ENCODE measurements at places on chromosomes 2 and 18.

DNA sequence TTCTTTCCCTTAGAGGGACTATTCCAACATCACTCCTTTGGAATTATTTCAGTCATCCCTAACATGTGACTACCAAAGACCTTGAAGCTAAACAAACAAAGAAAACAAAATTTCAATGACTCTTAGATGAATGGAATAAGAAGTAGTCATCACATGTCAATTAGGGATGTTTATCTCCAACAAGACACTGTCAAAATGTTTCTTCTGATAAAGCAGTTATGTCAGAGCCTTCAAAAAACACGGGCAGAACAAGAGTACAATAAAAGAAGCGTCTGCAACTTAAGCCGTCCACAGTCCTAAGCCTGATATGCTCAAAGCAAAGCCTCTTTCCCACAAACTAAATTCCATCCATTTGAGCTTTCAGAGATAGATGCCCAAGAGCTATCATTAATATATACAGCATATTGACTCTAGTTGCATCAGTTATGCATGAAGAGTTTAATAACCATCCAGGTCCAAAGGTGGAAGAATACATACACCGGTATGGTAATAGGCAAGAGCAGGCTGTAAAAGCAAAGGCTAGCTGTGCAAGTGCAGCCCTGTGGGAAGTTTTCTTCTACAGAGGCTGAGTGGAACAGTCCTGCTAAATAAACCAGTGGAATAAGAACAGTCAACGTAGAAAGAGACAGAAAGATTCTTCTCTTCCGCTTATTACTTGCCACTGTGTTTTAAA, 98.1 kb downstream of the ICA1L start:
- DNase-seq = peak; percentile 98

DNA sequence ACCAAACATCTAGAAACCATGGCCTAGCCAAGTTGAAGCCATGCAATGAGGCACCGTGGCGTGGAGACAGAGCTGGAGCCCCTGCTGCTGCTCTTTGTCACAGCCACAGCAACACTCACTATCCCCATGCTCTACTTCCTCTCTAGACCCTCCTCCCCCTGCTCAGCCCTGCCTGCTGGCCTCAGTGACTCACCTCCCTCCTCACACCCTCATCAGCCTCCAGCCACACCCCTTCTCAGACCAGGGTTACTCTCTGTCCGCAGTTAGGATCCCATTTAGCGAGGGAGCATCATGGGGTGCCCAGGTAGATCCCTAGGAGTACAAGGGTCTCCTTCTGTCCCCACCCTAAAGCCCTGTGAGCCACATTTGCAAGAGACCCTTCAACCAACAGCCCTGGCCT, 25.4 kb upstream of the SOX11 start:
- DNase-seq = no peak

DNA sequence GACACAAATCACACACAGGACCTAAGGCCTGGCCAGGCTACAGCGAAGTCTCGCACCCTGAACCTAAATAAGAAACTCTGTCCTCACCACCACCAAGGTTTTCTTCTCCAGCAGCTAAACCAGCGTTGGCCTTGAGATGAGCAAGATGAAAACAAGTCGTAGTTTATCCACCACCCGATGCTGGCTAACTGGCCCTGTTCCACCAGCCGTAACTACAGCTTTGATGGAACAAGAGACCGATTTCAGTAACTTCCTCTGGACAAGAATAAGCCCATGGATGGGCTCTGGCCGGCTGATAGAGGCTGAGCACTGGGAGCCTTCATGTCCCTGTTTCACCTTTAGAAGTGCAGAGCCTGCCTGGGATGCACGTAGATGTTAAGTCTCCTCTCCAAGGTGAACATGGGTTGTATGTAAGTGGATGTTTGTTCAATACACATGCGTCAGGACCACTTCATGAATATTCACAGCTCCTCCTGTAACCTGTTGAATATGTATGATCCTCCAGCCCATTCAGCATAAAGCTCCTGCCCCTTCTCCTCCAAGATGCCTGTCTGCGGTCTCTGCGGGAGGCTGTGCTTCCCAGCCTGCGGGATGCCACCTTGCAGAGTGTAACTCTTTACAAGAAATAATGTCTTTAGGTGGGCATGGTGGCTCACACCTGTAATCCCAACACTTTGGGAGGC, 24.2 kb downstream of the ADI1 start:
- DNase-seq = no peak

DNA sequence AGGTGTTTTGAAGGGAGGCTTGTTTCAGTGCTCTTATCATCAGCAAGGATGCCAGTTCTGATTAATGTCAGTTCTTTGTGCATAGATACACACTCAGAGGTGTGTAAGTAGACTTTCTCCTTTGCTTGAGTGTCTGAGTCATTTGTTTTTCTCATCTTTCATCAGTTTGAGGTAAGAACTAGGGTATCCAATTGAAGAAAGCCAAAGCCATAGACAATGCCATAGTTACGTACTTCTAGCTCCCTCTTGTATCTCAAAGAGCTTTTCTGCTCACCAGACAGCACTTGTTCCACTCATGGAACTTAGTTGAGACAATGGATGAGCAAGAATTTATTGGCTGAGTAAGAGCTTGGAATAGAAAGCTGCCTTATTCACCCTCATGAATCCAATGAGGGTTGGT, 520.1 kb downstream of the PIK3C3 start:
- no peak for DNase-seq

GRCh38 chr2:240320204-240320993, 115.1 kb upstream of the GPC1 start:
- no peak for DNase-seq

DNA sequence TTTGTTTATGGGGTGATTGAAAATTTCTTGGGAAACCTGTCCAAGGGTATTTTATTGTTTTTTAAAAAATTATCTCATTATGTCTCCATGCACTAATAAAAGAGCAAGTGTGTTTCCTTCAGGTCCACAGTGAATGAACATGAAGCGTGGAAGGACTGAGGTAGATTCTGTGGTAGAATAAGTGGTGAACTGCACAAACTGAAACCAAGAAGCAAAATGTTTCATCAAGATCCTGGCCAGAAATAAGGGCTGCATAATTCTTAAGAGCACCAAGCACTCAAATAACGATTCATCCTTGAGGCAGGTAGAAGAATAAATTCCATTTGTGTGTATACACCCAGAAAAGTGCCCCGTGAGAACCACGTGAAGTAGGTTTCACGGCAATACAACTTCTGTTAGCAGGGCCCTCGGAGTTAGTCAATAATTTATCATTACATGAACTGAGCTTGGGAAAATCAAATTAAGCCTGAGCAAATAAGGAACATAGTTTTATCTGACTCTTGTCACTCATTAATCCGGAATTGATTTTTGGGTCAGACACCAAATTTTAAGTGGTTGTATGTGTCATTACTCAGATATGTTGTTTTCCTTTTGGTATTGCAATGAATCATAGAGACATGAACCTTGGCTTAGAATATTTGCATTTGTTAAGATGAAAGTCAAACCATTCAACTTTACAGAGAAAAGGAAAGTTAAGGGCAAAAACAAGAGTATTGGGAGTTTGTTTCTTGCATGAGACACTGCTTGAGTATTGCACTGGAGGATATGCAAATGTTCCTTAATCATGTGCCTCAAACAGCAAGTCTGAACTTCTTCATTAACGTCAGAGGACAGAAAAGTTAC, 472.6 kb upstream of the NETO1 start:
- no peak for DNase-seq

DNA sequence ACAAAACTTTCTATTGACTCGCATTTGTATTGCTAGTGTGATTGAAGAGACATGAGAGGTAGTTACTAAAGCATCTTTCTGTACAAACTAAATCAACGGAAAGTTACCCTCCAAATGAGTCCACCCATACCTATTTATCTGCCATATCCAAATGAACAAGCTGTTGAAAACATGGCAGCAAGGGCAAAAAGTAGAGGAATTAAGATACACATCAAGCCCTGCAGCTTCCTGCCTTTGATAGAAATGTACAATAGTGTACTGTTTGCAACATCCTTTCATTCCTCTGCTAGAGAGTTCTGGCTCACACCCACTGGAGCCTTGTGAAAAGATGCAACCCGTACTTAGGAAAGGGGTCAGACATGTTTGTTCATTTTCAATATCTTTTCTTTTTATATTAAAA, 122.5 kb downstream of the ERBB4 start:
- DNase-seq = no peak

DNA sequence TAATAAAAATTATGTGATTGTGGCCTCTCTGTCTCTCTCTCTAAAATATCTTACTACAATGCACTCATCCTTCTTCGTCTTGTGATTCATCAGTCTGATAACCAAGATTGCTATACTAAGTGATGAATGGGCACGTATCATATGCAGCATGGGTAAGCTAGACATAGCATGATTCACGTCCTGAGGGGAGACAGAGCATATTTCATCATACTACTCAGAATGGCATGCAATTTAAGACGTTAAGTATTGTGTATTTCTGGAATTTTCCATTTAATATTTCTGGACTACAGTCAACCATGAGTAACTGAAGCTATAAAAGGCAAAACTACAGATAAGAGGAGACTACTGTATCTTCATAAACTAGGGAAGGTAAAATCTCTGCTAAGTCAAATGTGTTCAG, 97.0 kb upstream of the CD226 start:
- DNase-seq = no peak

GRCh38 chr2:3512086-3512485, 7.2 kb downstream of the ADI1 start:
- DNase-seq = no peak

GRCh38 chr2:168699844-168700417, 102.5 kb upstream of the NOSTRIN start:
- no peak for DNase-seq

DNA sequence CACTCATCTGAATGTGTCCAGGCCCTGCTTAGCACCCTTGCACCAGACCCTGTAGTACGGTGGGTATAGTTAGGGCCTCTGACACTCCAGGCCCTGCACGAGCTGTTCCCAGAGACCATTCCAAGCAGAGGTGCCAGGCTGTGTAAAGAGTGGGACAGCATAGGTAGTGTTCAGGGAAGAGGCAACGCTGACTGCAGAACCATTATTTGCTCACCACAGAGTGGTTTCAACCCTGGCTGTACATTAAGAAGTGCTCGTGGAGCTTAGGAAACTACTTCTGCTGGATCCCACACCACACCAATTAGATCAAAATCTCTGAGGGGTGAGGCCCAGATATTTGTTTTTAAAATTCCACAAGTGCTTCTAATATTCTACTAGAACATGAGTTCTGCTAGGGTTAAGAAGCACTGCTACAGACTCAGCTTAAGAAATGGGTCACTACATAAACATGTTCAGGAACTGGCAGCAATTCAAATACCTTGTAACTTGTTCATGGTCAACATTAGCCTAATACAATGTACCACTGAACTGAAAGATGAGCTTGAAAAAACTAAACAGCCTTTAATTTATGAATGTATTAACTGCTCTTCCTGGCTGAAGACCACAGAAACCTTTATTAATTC, 183.0 kb downstream of the MYO5B start:
- DNase-seq = no peak

DNA sequence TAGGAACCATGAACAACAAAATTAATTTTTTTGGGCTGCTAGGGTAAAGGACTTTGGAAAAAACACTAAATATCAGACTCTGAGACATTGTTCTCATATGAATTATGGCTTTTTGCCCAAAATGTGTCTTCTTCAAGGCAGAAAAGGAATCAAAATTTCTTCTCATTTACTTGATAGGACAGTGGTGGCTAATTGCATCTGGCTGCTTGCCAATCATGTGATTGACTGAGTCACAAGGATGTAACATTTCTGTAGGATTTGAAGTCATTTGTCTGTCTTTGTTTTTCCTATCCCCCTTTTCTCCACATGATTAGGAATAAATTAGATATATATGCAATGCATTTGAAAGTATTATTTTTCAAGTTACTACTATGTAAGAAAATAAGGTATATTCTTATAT, 130.2 kb downstream of the SLC4A10 start:
- DNase-seq = no peak

DNA sequence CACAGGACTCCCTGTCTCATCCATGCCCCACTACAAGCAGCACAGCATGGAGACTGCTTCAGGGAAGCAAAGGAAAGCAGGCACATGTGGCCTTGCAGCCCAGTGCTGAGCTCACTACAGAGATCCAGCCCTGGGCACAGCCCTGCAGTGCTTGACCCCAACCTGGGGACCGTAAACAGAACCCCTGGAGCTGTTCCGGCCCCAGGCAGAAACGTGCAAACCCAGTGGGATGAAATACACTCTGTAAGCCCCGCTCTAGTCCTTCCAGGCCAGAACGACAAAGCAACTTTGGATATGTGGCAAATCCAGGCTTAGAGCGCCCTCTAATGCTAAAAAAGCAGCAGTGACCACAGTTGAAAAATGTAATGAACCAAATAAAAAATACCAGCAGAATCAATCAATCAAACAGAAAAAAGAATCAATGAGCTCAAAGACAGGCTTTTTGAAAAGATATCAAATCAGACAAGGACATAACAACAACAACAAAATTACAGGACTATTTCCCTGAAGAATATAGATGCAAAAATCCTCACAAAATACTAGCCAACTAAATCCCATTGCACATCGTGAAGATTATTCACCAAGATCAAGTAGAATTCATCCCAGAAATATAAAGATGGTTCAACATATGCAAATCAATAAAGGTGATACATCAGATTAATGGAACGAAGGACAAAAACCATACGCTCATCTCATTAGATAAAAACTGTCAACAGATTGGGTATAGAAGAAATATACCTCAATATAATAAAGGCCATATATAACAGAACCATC, 45.6 kb downstream of the ZNF519 start:
- peak; percentile 15 for DNase-seq

DNA sequence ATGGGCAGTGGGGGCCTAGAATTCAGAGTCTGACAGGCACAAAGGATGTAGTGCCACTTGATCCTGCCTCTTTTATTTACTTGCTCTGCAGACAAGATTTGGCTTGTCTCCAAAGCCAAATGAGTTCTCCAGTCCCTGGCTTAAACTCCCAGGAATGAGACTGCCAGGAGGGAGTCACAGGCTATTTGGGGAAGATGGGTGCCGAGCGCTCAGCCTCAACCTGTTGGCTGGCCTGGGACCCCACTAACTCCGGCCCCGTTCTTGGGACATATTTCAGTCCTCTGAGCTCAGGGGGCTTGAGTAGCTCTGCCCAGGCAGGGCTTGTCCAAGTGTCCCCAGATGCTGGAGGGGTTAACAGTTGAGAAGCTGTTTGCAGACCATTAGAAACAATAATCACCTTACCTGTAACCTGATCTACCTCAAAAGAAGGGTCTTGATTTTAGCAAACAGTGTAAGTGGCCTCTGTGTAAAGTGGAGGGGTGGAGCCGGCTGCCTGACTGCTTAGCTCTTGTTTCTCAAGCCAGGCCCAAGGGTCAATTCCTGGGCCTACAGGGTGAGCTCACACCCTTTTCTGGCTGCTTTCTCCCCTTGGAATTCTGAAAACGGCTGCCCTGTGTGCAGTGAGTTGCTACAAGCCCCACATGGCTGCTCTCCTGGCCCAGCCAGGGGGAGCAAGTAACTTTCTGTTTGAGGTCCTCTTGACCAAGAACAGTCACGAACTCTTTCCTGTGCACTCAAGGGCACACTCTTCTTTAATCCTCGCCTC, 27.1 kb upstream of the FZD5 start:
- DNase-seq = no peak

GRCh38 chr2:190718652-190719526, 70.0 kb downstream of the NAB1 start:
- DNase-seq = no peak

GRCh38 chr2:189150033-189150432, 29.5 kb downstream of the COL5A2 start:
- DNase-seq = no peak

All from NCI-H526 treated with DMSO at 0.1 percent for 48 hours (cell line).